ENCODE measurements at places on chromosomes 3 and 15.

DNA sequence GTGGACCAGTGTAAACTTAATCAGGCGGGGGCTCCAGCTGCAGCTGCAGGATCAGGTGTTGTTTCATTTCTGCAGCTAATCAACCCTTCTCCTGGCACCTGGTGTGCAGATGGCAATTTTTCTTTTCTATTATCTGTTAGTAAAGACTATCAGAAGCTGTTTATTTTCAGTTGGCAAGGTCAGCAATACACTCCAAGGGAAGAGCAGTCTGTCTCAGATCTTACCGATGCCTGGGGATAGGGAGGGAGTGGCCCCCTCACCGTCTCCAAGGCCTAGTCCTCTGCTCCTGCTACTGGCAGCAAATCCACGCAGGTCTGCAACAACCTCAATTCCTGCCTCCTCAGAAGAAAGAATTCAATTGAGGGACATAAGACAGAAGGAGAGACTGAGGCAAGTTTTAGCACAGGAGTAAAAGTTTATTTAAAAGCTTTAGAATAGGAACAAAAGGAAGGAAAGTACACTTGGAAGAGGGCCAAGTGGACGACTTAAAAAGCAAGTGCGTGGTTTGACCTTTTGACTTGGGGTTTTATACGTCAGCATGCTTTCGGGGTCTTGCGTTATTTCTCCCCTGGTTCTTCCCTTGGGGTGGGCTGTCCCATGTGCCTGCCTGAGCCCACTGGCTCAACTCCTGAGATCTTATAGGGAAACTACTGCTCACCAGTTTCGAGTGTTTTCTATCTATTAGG, 9.2 kb downstream of the CCRL2 start:
- DNase-seq = no peak

DNA sequence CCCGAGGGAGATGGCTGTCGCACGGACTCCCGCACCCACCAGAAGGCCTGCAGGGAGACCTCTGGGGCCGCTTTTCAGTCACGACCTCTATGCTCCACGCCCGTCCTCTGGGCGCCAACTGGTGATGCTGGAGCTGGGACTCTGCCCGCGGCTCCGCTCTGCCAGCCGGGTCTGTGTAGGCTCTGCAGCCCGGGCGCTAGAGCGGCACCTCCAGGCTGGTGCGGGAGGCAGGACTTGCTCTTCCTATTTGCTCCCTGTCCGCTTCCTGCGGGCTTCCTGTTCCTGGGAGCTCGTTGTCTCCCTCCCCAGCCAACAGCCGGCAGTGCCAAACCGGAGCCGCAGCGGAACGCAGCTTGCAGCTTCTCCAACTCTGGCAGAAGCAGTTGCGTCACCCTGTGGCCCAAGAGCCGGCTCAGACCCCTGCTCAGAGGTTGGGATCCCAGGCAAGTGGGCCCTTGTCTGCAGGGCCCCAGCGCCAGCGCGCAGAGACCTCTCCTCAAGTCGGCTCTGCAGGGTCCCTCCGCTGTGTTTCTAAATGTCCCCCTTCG, 285.9 kb downstream of the XXYLT1 start:
- no peak for DNase-seq

DNA sequence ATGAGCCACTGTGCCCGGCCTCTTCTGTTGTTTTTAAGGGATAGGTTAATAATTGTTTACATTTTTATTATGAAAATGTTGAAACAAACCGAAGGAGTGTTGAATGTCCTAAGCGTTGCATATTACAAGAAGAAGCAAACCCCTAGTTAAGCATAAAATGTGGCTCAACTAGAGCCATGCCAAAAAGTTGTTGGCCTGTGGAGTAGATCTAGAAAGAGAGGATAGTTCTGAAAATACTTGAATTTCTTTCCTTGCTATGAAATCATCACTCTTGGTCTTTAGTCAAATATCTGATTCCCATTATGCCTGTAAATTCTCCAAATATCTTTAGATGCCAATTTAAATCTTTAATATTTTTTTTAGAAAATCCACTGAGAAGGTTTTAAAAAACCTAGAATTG, 12.8 kb downstream of the RBP2 start:
- no peak for DNase-seq

DNA sequence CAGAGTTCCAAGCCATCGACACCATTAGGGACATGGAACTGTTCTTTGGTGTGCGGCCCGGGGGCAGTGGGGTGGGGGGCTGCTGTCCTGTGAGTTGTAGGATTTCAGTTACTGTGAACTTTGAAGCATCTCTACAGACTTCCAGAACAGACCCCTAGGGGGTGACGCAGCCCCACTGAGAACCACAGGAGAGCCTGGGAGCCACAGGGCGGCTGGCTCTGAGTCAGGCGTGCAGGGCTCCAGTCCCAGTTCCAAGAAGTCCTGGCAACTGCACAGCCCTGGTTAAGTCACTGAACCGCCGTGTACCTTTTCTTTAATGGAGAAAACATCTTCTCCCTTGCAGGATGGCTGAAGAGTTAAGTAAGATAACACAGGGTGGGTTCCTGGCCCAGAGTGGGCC, 23.5 kb upstream of the LRTM1 start:
- no peak for DNase-seq

- DNase-seq = no peak
Measured at GRCh38 chr3:66037330-66037985, 1.3 kb downstream of the MAGI1 start.

DNA sequence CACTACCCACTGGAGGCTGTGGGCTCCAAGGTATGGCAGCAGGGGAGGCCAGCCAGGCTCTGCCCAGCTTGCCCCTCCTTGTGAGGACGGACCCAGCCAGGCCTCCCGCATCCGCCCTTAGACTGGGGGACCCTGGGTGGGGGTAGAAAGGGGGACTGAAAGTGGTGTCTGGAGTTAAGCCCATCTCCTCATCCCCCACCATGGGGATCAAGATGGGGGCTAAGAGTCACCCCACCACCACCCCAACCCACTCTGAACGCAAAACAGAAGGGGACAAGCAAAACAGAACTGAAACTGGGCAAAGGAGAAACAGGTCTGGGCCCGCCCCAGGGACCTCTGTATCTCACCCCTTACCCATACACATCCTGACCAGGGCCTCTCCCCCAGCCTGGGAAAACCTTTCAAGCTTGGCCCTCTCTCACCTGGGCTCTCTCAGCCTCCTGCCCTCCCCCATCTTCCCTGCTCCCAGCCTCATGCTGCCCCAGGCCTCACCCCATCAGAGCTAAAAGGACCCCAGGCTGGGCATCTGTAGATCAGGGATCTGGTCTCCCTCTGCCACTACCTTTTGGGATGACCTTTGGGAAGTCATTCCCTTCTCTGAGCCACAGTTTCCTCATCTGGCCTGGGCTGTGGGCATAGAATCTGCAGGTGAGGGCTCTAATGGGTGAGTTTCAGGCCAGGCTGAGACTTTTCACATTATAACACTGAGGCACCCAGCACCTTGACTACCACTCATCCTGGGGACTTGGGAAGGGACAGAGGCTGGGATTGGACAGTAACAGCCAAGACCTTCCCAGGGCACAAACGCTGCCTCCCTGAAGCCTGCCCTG, 30.0 kb upstream of the CYP11A1 start:
- no peak for DNase-seq

DNA sequence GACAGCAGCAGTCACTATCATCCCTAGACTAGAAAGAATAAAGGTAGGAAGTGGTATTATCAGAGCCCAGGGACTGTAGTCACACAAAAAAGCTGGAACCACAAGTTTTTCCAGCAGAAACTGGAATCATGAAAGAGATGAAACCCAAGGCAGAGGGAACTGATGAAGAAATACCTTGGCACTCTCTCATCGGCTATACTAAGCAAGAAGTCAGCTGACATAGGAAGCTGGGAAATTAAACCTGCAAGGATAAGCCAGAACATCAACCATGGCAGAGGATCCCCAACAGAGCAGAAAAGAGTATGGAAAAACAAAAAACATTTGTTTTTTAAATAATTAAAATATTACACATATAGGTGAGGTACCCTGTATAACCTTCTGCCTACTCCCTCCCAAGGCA, 86.5 kb downstream of the AQR start:
- no peak for DNase-seq

DNA sequence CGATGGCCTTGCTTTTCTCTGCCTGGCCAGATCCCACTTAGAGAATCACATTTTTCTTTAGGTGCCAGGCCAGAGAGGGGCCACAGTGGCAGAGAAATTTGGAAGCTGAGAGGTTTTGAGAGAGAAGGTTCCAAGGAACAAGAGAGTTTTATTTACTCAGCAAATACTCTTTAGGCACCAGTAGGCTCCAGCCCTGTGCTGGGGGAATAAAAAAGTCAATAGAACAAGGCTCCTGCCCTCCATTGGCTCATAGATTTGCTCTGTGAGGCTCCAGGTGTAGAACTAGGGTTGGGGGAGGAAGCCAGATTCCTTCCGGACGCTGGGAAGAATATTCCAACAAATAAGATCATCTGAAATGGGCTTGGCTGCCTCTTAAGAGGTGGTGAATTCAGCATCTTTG, 59.9 kb downstream of the ST8SIA2 start:
- no peak for DNase-seq

DNA sequence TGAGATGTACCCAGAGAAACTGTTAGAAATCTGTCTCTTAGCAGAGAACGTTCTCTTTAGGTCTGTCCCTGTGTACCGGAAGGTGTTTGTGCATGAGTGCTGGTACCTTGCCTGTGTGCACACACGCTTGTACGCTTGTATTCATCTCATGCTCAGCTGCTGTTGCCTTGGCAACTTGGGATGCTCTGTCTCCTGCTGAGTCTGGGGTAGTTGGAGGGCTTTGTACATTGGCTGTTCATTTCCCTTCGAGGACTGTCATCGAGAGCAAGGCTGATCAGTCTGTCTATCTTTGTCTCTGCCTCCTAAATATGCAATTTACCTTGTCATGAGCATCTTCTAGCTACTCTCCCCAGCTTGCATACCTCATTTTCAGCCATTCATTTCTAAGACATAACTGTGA, 147.2 kb downstream of the SLCO3A1 start:
- DNase-seq = no peak

GRCh38 chr15:58407236-58407775, 24.5 kb upstream of the LIPC start:
- no peak for DNase-seq

DNA sequence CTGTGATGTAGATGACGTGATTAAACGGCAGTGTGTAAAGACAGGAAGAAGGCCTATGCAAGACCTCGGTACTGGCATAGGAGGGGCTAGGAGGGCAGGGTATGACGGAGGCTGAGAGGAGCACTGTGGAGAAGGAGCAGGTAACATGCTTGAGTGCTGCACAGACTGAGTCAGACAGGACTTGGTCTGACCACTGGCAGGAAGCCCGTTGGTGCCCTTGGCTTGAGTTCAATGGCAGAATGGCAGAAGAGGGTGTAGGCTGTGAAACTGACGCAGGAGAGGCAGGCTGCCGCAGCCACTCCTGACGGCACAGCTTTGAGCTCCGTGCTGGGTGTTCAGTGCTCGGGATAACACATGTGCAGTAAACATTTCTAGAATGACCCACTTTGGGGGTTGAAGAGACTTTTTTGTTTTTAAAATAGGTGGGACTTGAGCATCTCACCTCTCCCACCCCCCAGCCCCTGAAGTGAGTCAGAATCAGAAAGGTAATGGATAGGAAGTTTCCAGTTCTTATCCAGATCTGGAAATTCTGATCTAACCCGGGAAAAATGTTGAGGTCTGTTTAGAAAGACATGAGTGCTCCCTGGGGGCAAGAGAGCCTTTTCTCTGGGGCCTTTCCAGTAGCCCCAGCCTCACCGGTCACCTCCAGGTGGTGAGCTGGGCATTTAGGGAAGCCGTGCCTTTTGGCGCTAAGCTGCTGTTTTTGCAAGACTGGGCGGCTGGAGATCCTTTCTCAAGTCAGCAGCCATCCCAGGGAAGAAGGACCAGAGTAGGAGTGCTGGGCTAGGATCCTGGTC, 126.4 kb downstream of the RPLP1 start:
- DNase-seq = no peak

DNA sequence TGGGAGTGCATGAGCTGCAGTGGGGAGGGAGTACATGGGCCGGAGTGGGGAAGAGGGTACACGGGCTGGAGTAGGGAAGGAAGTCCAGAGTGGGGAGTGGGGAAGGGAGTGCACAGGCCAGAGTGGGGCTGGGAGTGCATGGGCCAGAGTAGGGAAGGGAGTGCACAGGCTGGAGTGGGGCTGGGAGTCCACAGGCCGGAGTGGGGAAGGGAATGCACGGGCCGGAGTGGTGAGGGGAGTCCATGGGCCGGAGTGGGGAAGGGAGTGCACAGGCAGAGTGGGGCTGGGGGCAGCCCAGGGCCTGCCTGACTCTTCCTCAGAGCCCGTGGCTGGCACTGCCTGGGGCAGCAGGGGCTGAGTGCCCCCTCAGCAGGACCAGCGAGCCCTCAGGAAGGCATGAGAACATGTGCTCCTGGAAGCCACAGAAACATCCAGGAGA, 40.7 kb downstream of the KLF15 start:
- DNase-seq = no peak

DNA sequence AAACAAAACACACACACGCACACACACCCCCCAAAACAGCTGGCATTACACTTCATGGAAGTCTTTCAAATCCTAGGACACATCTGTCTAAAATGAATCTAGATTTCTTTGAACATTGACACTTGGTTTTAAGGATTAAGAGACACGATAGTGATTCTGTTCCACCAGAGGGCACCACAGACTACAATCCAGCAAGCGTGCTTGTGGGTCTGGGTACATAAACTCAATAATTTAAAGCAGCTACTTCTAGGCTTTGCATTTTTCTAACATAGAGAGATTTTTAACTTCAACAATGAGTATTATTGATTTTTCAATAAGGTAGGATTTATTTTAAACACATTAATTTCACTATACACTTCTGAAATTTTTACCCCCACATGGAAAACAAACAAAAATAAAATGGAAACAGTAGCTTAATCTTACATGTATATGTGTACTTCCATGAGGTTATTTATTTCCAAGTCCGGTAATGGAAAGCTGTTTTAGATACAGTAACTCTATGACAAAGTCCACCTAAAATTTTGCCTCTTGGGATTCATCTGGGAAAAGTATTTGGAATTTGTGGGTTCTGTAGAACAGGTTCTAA, 564.0 kb upstream of the TGFBR2 start:
- DNase-seq = peak; percentile 14

GRCh38 chr3:170222647-170223541, 670 bp downstream of the PRKCI start:
- peak; percentile 5 for DNase-seq

DNA sequence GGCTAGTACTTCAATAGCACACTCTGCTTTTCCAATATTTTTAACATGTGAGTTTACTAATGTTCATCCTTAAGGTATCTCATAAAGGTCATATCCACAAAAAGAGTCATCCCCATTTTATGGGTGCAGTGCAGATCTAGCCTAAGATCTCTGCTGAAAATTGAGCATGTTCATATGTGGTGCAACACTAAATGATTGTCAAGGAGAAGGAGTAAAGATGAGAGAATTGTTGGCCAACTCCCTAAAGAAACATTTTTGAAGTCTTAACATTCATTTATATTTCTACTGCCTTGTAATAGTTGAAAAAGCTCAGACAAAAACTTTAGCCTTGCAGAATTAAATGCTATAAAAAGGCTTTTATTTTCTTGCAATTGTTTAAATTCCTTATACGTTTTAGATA, 1159.6 kb downstream of the TBL1XR1 start:
- DNase-seq = no peak

GRCh38 chr3:10465161-10465560, 40.2 kb downstream of the ATP2B2 start:
- DNase-seq = no peak

GRCh38 chr3:8343058-8343457, 158.6 kb upstream of the LMCD1 start:
- no peak for DNase-seq

- no peak for DNase-seq
Measured at GRCh38 chr3:129688271-129688895, 81.9 kb upstream of the PLXND1 start.

- no peak for DNase-seq
Measured at GRCh38 chr3:150038830-150039229, 68.1 kb upstream of the PFN2 start.

All from stimulated activated CD8-positive, alpha-beta memory T cell treated with anti-CD3 and anti-CD28 coated beads, Interleukin-7, amount 100 ng/mL, for 1 hour (primary cell).